ENCODE measurements at places on chromosomes 11 and 22.

- DNase-seq = no peak
Observed at GRCh38 chr11:10386361-10386760, 68.7 kb upstream of the AMPD3 start.

GRCh38 chr11:94595076-94595475 lies 27.9 kb downstream of the PIWIL4 start:
- DNase-seq = no peak

GRCh38 chr11:64923151-64923661 lies 1.3 kb upstream of the PPP2R5B start:
- no peak for DNase-seq

- no peak for DNase-seq
Observed at GRCh38 chr11:729492-730074, 17.7 kb upstream of the TALDO1 start.

DNA sequence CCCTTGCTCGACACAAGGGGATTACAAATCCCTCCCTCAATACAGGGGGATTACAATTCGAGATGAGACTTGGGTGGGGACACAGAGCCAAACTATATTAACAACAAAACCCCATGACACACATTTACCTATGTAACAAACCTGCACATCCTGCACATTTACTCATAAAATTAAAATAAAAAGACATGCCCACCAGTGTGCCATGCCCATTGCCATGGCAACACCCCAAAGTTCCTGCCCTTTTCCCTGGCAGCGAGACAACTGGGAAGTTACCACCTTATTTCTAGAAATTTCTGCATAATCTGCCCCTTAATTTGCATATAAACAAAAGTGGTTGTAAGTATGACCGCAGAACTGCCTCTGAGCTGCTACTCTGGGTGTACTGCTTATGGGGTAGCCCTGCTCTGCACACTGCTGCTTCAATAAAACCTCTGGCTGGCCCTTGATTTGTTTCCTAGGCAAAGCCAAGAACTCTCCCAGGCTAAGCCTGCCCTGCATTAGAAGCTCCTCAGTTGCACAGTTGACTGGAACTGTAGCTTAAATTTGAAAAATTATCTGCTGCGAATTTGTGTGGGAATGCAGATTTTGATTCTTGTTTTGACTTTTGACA lies 8.6 kb upstream of the INCENP start:
- no peak for DNase-seq

- DNase-seq = no peak
Observed at GRCh38 chr22:36773935-36774334, 2.0 kb downstream of the IFT27 start.

DNA sequence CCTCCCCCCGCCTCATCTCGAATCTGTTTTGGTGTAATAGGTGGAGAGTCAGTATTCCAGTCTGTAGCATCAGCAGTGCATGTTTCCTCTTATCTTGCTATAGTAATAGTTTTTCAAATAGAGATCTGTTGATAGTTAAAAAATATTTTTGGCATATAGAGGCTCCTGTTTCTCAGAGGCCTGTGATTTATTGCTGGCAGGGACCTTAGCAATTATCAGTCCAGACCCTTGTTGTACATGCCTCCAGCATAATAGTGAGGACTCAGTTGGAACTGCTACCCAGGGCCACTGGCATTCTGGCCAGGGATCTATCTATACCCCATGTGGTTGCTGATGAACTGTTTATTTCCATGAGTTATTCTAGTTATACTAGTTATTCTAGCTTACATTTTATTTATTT lies 52.6 kb downstream of the SPECC1L start:
- DNase-seq = no peak

- no peak for DNase-seq
Observed at GRCh38 chr22:32926600-32926999, 125.1 kb downstream of the TIMP3 start.

- no peak for DNase-seq
Observed at GRCh38 chr11:3245071-3245470, 12.9 kb upstream of the MRGPRE start.

DNA sequence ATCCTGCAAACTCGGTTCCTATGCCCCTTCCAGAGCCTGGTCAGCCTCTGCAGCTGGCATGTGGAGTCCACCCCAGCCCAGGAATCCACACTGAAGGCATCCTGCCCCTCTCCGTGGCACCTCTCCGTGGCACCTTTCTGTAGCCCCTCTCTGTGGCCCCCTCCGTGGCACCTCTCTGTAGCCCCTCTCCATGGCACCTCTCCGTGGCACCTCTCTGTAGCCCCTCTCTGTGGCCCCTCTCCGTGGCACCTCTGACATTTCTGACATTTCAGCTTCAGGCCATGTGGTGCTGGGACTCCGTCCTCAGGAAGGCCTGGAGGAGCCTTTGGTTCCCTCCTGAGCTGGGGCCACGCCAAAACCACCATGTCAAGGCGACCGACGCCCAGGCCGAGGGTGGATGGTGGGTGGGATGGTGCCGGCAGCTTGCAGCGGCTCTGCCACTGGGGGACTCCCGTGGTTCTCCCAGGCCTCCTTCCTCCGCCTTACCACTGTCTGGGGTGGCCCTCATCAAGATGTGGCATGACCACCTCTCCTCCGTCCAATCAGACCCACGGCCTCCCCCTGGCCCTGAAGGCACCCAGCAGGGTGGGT lies 1518.5 kb downstream of the BRD1 start:
- DNase-seq = no peak

DNA sequence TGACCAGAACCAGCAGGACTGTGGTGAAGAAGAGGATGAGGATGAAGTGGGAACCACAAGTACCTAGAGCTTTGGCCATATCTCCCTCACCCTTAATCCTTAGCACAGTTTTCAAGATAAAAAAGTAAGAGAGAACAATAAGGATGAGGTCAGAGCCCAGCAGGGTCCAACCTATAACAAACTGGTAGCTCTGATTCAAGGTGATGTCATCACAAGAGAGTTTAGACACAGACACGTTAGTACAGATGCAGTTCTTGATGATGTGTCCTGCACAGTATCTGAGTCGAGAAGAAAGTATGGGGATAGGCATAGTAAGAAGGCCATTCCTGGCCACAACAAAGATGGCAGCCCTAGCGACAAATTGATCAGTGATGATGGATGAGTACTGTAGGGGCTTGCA lies 586 bp downstream of the OR56A5 start:
- DNase-seq = no peak

- no peak for DNase-seq
Observed at GRCh38 chr22:46044621-46045458, 67.9 kb upstream of the WNT7B start.

GRCh38 chr11:86186386-86186785 lies 58.2 kb upstream of the EED start:
- DNase-seq = no peak

DNA sequence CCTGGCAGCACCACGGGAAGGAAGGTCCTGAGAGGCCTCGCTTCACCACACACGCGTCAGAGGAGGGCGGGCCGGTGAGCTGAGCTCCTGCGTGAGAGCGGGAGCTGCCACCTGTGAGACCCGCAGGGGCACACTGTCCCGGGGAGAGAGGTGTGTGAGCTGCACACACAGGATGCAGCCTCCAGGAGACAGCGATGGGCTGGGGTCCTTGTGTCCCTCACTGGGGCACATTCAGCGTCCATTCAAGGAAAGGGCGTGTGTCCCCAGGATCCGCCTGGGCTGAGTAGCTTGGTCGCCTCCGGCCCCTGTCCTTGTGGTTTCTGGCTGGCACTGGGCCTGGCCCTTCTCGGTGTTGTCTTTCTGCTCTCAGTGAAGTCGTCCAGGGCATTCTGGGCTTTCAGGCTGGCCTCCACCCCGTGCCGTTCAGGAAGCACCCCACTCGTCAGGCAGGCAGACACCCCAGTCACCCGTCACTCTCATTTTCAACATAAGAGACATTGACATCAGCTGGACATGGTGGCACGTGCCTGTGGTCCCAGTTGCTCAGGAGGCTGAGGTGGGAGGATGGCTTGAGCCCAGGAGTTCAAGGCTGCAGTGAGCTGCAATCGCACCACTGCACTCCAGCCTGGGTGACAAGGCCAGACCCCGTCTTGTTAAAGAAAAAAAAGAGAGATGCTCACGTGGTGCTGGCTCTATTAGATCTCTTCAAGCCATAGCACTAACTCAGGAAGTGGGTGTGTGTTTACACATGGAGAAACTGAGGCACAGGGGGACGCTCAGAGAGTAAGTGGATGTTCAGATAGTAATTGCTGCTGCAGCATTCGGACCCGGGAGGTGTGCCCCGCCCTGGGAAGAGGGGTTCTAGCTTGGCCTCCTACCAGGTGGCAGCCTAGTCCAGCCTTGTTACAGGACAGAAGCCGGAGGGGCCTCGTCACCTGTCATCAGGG lies 1081.6 kb downstream of the BRD1 start:
- DNase-seq = no peak

GRCh38 chr11:444396-445144 lies 2.8 kb upstream of the ANO9 start:
- DNase-seq = no peak

DNA sequence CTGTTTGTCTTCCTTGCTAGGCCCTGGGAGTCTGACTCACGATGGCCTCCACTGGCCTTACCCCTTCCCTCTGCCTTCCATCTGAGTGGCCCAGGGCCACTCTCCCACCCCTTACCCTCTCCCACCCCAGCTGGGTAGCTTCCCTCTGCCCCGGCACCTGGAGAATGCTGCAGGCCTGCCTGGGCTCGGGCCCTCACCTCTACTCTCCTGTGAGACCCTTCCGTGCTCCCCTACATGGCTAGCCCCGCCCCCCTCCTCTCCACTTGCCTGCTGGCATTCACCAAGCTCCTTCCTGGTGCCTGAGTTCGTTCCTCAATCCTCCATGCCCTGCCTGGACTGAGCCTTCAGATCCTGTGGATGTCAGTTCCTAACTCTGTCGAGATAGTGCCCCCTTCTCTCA lies 8.7 kb downstream of the RAB36 start:
- no peak for DNase-seq
